ENCODE measurements at places on chromosomes 1 and 21. TPM values are rescaled to one million over a fixed set of nuclear protein-coding genes. Genes with fewer than 3 reads are reported as not detected.

Gene AMY1C
- total RNA-seq = not detected

Gene SHC1
- total RNA-seq = 231 TPM

Gene DNAJC6
- 5.4 TPM for total RNA-seq

Gene TMOD4
- total RNA-seq = not detected

Gene IVL
- total RNA-seq = not detected

Gene DPT
- total RNA-seq = not detected

Gene TRIM46
- total RNA-seq = 2.9 TPM

Gene LAD1
- 0.47 TPM for total RNA-seq

Gene FMN2
- 4.0 TPM for total RNA-seq

Gene FAM163A
- not detected for total RNA-seq

Gene OR2T11
- not detected for total RNA-seq

Gene RSPO1
- total RNA-seq = 0.08 TPM

Gene HUNK
- 1.2 TPM for total RNA-seq

Gene FCRL3
- total RNA-seq = not detected

Gene BCL10
- total RNA-seq = 13.3 TPM

Gene TRIM58
- total RNA-seq = not detected

Gene PPIAL4G
- total RNA-seq = not detected

Gene RNU1-2
- total RNA-seq = not detected

Gene TNFRSF18
- total RNA-seq = 0.17 TPM

Gene RXRG
- not detected for total RNA-seq

Gene MROH7
- total RNA-seq = not detected

Gene HHAT
- total RNA-seq = 1.3 TPM

Gene IL24
- 0.25 TPM for total RNA-seq

Gene PM20D1
- not detected for total RNA-seq

Gene TP73
- 0.61 TPM for total RNA-seq

Gene AVPR1B
- total RNA-seq = not detected

Gene FTCD
- total RNA-seq = not detected

Gene FCRL1
- not detected for total RNA-seq

Gene CHODL
- total RNA-seq = not detected

Gene BRINP2
- total RNA-seq = 0.32 TPM

Gene FALEC
- total RNA-seq = not detected

Gene PGLYRP3
- total RNA-seq = not detected

Gene CD101
- total RNA-seq = 0.39 TPM

Gene UBL4B
- not detected for total RNA-seq

Gene FMO5
- total RNA-seq = 0.39 TPM

Gene DHCR24
- total RNA-seq = 46.8 TPM
